ENCODE measurements at places on chromosomes 12 and 14.
A peak's percentile ranks its signal among the peaks of the same experiment; 100 is the strongest.

DNA sequence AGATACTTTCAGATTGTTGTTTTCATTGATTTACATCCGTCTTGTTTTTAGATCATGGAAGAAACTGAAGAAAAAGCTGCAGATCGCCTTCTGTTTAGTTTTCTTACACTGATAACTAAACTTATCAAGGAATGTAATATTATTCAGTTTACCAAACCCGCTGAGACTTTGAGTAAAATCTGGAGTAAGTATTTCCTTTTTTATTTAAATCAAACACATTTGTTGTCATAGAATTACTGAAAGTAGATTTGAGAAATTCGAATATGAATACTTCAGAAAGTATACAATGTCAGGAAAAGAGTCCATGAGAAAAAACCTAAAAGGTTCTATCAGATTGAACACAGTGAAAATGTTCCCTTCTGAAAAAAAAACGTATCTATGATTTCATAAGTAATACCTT lies 32.0 kb downstream of the ARL1 start:
- no peak for DNase-seq

DNA sequence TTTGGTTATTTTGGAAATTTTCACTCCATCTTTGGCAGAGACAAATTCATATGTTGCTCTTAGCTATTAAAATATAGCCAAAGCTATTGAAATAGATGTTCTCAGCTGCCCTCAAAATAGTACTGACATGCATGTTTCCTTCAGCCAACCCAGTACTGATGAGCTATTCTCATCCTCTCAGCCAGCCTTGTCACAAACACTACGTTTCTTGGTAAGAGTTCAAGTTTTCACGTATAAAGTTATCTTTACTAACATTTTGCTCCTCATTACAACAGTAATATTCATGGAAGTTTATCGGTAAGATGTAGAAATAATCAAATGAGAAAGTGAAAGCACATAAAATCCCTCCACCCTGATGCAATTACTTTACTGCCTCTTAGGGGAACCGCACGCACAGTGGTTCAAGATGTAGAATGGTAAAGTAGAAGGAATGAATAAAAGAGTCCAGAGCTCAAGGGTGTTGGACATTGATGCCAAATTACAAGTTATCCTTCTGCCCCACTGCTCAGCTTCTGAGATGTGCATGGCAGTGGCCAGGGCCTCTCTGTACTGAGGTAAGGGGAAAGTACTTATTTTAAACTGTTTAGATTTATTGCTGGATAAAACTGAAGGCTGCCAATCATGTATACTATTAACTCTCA lies 20.7 kb downstream of the GCH1 start:
- DNase-seq, result peak; percentile 4

DNA sequence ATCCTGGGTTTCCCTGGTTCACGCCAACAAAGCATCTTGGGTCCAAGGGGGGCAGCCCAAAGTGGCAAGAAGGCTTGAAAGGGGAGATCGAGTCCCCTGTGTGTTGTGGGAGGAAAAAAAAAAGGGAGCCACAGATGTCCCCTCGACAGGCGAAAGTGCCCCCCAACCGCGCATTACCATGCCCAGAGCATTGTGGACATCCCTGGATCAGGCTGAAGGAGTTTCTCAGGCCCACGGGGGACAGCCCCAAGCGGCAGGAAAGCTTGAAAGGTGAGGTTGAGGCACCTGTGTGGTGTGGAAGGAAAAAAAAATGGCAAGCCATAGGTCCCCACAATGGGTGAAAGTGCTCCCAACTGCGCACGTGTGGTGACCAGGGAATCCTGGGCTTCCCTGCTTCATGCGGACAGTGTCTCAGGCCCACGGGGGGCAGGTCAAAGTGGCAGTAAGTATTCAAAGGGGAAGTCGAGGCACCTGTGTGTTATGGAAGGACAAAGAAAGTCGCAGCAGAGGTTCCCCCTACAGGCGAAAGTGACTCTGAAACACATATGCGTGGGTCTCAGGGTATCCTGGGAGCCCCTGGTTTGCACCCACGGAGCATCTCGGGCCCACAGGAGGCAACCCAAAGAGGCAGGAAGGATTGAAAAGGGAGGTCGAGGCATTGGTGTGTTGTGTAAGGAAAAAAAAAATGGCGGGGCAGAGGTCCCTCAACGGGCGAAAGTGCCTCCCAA lies 580.1 kb downstream of the ALG10 start:
- no peak for DNase-seq

DNA sequence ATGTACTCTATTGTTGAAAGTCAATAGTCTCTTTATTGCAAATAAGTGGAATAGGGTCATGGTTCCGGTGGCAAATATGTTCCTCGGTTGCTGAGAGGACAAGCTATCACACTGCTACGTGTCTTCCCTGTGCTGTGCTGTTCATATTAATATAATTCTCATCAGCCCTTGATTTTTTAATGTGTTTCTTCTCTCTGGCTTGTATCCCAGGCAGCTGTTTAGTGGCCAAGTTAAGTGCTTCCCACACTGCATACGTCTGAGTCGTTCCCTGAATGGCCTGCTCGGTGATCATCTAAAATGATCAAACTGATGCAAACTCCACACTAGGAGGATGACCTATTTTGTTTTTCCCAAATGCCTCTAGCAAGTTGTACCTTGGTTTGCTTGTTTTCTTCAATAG lies 186.4 kb downstream of the ANO6 start:
- no peak for DNase-seq

GRCh38 chr12:49352351-49352750 lies 5.7 kb downstream of the DNAJC22 start:
- DNase-seq, result no peak

DNA sequence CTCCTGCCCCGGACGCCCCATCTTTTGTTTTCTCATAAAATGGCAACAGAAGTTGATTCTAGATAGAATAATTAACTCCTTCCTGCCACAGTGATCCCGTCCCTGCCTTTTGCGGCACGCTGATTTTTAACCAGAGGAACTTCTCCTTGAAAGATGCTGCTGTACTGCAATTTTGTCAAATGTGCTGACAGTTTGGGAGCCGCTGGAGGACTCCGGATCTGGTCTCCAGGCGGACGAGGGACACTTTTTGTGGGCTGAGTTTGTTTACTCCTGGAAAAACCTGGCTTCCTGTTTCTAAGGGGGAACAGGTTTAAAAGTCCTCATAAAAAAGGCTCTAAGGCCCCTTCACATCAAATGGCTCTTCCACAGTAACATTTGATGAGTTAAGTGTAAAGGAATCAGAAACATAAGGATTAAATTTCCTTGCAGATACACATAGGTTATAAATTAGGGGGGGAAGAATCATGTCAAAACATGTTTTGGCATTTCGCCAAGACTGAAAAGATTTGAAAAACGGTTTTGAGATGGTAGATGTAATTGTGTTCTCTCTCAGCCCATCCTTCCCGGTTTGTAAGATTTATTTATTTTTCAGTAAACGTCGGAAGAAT lies 15.5 kb downstream of the FZD10 start:
- no peak for DNase-seq

- DNase-seq, result no peak
Observed at GRCh38 chr14:85813040-85813439, 283.1 kb downstream of the FLRT2 start.

- DNase-seq, result no peak
Observed at GRCh38 chr14:46989566-46989965, 338.0 kb upstream of the RPL10L start.

DNA sequence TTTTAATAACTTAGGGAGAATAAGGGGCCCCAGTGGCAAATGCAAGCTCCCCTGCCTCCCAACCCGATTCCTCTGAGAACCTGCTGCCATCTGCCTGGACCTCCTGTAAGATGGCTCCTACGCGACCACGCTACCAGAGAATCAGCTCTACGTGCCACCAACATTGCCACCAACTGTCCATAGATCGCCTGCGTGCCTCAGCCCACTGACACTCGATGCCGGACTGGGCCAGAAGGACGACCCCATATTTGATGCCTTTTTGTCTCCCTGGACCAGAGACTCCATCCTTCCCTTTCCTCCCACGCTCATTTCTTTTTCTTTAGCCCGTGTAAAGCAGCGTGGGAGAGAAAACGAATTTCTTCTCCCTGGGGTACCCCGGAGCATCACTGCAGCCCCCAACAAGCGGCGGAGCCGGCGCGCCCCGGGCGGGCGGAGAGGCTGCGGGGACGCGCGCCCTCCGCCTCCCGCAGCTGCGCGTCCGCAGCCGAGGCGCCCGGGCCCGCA lies 565 bp upstream of the KLHL42 start:
- DNase-seq, result no peak

DNA sequence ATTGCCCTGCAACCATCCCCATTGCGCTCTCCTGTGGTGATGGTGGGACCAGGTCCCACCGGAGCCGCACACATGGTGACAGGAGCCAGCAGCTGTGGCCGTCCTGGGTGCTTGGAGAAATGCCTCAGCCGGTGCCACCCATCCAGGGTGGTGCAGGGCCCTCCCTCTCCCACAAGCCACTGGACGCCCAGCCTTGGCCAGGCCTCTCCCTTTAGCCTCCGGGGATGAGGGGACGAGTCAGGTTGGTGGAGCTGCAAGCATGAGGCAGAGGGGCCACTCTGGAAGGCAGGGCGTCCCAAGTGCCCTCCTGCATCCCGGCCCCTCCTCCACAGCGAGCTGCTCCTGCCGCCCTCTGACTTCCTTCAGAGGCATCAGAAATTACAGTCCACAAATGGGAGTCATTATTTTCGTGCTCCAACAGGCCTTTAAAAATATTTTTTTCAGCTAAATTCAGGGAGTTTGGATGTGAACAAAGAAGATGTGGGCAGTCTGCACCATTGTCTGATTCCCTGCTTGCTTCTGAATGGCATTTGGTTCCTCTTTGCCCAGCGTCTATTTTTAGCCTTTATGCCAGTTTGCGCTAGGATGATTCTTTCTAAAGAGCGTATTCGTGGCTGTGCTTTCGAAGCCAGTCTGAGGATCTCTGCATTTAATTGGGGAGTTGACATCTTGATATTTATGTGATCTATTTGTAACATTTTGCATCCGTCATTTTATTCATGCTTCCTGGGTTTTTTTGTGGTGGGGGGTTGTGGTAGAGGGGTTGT lies 189.4 kb downstream of the ADGRD1 start:
- no peak for DNase-seq

DNA sequence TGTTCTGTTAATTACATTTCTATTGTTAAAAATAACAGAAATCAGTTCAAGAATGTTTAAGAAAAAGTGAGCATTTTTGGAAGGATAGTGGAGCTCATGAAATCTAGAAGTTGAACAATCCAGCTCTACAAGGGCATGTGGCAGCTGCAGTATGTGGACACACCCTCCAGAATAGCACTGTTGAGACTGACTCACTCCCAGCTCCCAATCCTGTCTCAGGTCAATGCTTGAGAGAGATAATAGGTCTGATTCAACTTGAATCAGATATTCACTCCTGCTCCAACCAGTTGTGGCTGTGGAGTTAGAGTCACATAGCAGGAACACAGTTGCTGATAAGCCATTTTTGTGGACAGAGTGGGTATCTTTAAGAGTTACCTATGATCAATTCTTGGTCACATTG lies 113.0 kb upstream of the NTF3 start:
- no peak for DNase-seq

DNA sequence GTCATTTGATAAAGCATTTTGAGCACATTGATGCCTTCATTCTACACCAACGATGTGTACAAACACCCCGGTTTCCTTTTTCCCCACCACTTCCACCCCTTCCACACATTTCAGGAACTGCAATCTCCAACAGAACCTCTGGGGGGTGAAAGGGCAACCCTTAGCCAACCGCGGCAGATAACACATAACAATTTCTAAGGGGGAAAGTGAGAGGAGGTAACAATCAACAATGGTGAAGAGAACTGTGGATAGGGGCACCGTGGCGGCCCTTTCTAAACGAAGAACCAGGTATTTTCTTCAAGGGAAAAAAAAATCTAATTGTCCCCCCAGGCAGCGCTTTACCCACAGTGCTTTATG lies 1.1 kb downstream of the KITLG start:
- no peak for DNase-seq

GRCh38 chr12:115932066-115932465 lies 345.4 kb downstream of the MED13L start:
- DNase-seq, result no peak

GRCh38 chr14:105538481-105539049 lies 12.2 kb downstream of the TMEM121 start:
- DNase-seq, result no peak

DNA sequence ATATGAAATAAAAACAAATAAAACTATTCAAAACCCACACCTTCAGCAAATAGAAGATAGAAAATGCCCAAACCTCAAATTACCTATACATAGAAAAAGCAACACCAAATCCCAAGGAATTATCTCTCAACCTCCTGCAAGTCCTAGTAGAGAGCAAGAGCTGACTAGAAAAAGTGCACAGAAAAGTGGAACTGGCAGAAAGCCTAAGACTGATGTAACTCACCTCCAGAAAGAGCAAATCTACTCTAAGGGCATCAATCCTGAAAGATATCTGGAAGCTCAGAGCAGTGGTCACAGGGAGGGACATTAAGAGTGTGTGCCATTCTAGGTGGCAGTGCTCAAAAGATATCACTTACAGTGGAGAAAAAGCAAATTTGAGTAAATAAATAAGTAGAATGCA lies 62.1 kb upstream of the PLEKHG7 start:
- DNase-seq, result no peak

GRCh38 chr12:103441437-103442181 lies 54.2 kb downstream of the C12orf42 start:
- DNase-seq, result no peak

DNA sequence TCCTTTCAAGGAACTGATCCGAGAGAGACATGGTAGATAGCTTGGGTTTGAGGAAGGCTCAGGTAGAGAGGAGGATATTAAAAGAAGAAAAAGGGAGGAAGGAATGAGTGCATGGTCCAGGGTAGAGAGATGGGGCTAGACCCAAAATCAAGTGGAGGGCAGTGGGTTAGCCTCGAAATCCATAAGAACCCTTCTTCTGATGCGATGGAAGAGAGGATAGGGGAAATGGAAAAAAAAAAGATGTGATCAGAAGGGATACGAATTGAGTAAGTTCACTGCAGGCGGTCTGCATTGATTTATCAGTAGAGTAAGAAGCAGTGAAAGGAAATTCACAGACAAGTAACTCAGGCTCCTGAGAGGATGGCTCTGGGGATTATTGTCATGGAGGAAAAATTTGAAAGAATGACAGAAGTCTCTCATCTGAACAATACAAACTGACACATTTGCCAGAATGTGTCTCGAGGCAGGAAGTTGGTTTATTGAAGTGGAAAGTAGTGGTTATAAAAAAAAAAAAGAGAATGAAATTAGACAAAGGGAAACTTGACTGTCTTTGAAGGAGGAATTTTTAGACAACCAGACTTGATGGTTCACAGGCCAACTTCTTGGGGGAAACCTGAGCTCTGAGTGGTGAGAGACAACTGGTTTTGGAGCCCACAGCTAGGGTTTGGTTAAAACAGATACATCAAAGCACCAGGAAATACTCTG lies 10.2 kb downstream of the PPFIBP1 start:
- no peak for DNase-seq

GRCh38 chr14:80264702-80265101 lies 53.4 kb upstream of the DIO2 start:
- DNase-seq, result no peak

GRCh38 chr14:55092341-55092740 lies 36.7 kb upstream of the LGALS3 start:
- no peak for DNase-seq

- no peak for DNase-seq
Observed at GRCh38 chr12:78293059-78293686, 462.5 kb downstream of the NAV3 start.

GRCh38 chr12:126480451-126480850 lies 1415.2 kb downstream of the AACS start:
- no peak for DNase-seq
